Type B pancreatic cell (in vitro differentiated cells): ENCODE measurements at places on chromosomes 5 and 9. TPM values are rescaled to one million over a fixed set of nuclear protein-coding genes. Genes with fewer than 3 reads are reported as not detected.

Gene NUTM2G
- total RNA-seq = 0.19 TPM in 1 of 2 replicates, not detected in the other

Gene AGXT2
- total RNA-seq = not detected in 2 replicates

Gene CNTFR
- total RNA-seq = 3.5 and 24.2 TPM in 2 replicates

Gene PLAC8L1
- total RNA-seq = 0.95 and 2.4 TPM in 2 replicates

Gene RETREG1
- total RNA-seq = 11.6 and 18.8 TPM in 2 replicates

Gene PTGES
- 29.1 and 67.1 TPM in 2 replicates for total RNA-seq

Gene AHRR
- total RNA-seq = 7.9 and 13.4 TPM in 2 replicates

DNA sequence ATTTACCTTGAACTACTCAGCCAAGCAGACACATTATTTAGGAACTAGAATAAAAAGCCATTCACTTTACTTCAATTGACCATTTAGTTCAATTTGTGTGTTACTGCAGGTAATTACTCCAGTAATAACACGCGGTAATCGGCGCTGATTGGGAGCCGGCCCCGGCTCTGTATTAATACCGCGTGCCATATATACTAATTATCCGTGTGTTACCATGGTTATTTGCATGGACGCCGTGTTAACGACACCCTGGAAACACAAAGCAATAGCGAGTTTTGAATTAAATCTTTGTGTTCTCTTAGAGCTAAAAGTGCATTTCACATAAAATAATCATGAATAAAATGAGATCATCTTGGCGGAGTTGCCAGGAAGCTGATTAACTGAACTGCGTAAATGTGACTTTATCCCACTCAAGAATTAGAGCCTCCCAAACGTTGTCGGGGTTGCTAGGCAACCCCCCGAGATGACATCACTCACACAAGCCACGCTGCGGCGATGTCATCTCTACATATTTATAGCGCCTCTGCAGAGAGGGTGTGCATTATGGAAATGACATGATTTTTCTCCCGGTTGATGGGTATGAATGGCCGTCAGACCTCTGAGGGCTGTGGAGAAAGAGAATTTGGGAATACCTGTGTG lies 41.4 kb upstream of the RNU6ATAC start:
- peak overlapping the region; percentile 42 for H3K27ac ChIP-seq
- H3K27me3 ChIP-seq = peaks cover 3% of the 10 kb centered on the region
- no peak for DNase-seq
- peak overlapping the region; percentile 14 for H3K4me3 ChIP-seq
- peaks cover 31% of the 10 kb centered on the region for H3K4me1 ChIP-seq

DNA sequence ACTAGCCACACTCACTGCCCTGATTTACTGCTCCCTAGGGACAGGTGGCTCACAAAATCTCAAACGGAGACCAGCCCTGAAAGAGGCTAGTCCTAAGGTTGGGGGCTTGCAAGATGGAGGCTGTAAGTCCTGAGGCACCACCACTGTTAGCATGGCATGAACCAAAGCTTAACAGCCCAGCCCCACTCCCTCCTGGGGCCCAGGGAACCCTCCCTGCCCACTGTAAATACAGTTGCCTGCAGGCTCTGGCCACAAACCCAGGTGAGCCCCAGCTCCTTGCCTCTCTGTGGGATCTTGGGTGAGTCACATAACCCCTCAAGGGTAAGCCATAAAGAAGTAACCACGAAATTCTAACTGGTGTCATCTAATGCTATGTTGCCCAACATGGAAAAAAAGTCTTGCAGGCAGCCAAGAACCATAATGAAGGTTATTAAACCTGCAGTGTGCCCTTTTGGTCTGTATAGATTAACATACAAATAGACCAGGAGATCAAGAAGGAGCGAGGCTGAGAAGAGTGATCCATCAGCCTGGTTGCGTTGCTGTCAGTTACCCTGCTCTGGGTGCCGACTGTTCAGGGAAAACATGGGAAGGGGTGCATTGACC lies 1.7 kb upstream of the POMT1 start:
- no peaks in the 10 kb centered on the region for H3K27me3 ChIP-seq
- peak overlapping the region; percentile 75 for H3K27ac ChIP-seq
- peaks cover 14% of the 10 kb centered on the region for H3K36me3 ChIP-seq

DNA sequence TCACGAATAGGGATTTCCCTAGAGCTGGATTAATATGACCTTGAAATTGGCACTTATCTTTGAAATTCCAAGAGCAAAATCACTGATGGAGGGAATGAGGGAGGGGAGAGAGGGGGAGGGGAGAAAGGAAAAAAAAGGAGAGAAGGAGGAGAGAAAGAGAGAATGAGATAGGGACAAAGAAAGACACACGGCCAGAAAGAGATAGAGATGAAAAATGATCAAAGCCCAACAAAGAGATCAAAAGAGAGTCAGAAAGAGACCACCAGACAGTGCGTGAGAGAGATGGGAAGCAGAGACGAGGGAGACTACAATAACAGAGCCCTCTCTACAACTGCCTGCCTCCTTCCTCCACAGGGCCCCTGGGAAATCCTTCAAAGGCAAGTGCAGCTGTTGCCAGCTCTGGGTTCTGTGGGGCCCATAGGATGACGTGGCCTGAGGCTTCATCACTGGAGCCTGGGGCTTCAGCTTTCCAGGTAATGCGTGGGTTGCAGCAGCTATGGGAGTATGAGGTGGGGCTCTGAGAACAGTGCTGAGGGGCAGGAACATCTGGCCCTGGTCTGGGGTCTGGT lies 58.3 kb upstream of the SHB start:
- H3K4me1 ChIP-seq = no peaks in the 10 kb centered on the region
- H3K36me3 ChIP-seq = no peaks in the 10 kb centered on the region
- H3K27me3 ChIP-seq = peaks cover 11% of the 10 kb centered on the region
- DNase-seq = no peak
- H3K27ac ChIP-seq = no peak overlapping the region

- DNase-seq = no peak
- H3K27ac ChIP-seq = peak overlapping the region; percentile 23
- no peaks in the 10 kb centered on the region for H3K36me3 ChIP-seq
- no peaks in the 10 kb centered on the region for H3K4me1 ChIP-seq
- no peaks in the 10 kb centered on the region for H3K27me3 ChIP-seq
Observed at GRCh38 chr5:85293145-85293785, 908.6 kb upstream of the EDIL3 start.

DNA sequence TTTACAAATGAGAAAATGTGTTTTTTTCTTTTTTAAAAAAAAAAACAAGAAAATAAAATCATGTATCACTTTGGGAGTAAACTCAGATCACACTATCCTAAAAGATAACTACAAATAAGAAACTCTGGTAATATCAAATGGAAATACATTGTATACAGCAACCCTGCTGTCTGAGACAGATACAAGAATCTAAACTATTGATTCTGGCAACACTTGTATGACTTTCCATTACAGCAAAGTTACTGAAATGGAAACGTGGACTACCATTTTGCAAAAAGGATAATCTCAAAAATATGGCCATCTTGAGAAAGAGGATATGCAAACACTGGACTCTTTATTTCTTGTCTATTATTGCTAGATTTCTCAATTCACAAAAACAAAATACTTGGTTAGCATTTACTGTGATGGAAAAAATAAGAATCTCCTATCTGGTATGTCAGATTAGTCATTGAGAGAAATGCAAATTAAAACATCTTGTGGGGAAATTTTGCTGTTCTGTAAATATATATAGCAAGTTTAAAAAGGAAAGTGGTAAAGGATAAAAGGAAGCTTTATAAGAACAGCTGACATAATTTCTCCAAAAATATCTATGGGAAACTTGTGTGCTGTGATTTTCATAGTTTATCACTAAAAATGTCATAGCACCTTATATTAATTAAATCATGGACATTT lies 112.9 kb upstream of the FER start:
- no peaks in the 10 kb centered on the region for H3K36me3 ChIP-seq
- no peak overlapping the region for H3K4me3 ChIP-seq
- H3K4me1 ChIP-seq = peaks cover 5% of the 10 kb centered on the region
- no peak for DNase-seq
- H3K27me3 ChIP-seq = no peaks in the 10 kb centered on the region

- H3K27me3 ChIP-seq = no peaks in the 10 kb centered on the region
- H3K4me3 ChIP-seq = no peak overlapping the region
- no peaks in the 10 kb centered on the region for H3K36me3 ChIP-seq
- no peak overlapping the region for H3K27ac ChIP-seq
- DNase-seq = no peak
Observed at GRCh38 chr5:72558383-72558782, 51.2 kb upstream of the ZNF366 start.
